Smooth muscle cell of bladder (primary cell): ENCODE measurements at places on chromosomes 6 and 20. TPM values are rescaled to one million over a fixed set of nuclear protein-coding genes. Genes with fewer than 3 reads are reported as not detected.

TRIM10 gene
- not detected in 2 replicates for total RNA-seq

ACOT8 gene
- total RNA-seq, result 46.2 and 46.5 TPM in 2 replicates

NHSL1 gene
- total RNA-seq, result 6.8 and 9.5 TPM in 2 replicates

KCNK5 gene
- total RNA-seq, result not detected in 2 replicates

SMLR1 gene
- not detected in 2 replicates for total RNA-seq

TMEM200A gene
- 35.3 and 86.4 TPM in 2 replicates for total RNA-seq

SH3BGRL2 gene
- 2.0 and 2.2 TPM in 2 replicates for total RNA-seq

ACTL10 gene
- total RNA-seq, result 1.3 and 1.9 TPM in 2 replicates

LTV1 gene
- 17.2 and 21.1 TPM in 2 replicates for total RNA-seq

TNNC2 gene
- total RNA-seq, result 1.00 and 1.1 TPM in 2 replicates

ID4 gene
- total RNA-seq, result 8.0 and 10.2 TPM in 2 replicates

MANEA gene
- total RNA-seq, result 9.2 and 10.2 TPM in 2 replicates

SHLD1 gene
- total RNA-seq, result 1.9 and 3.1 TPM in 2 replicates

CLPSL1 gene
- not detected in 2 replicates for total RNA-seq

LINC00237 gene
- total RNA-seq, result not detected in 2 replicates

MARCKS gene
- total RNA-seq, result 74.1 and 114 TPM in 2 replicates

TPBG gene
- total RNA-seq, result 29.3 and 53.2 TPM in 2 replicates

KIF25 gene
- total RNA-seq, result not detected in 2 replicates

SFTA2 gene
- total RNA-seq, result not detected in 2 replicates

PAX1 gene
- not detected in 2 replicates for total RNA-seq

OPRL1 gene
- total RNA-seq, result 1.6 and 1.9 TPM in 2 replicates

CST2 gene
- total RNA-seq, result 0.55 and 0.71 TPM in 2 replicates

SIRPD gene
- not detected in 2 replicates for total RNA-seq

SRSF12 gene
- total RNA-seq, result 0.09 and 0.28 TPM in 2 replicates

COL21A1 gene
- 2.0 and 6.7 TPM in 2 replicates for total RNA-seq

SCRT2 gene
- not detected in 2 replicates for total RNA-seq

HLA-DRB5 gene
- total RNA-seq, result not detected in 2 replicates

ZSCAN23 gene
- 4.4 and 6.0 TPM in 2 replicates for total RNA-seq

RTEL1 gene
- 6.1 and 9.2 TPM in 2 replicates for total RNA-seq

ABHD16B gene
- total RNA-seq, result not detected in 2 replicates

SCUBE3 gene
- total RNA-seq, result 1.7 and 1.8 TPM in 2 replicates

BMP6 gene
- 29.0 and 70.7 TPM in 2 replicates for total RNA-seq

LAMA5 gene
- total RNA-seq, result 18.0 and 24.0 TPM in 2 replicates

NUDT3 gene
- 15.7 and 16.4 TPM in 2 replicates for total RNA-seq

PGC gene
- not detected in 2 replicates for total RNA-seq

DEF6 gene
- 0.83 and 1.3 TPM in 2 replicates for total RNA-seq

RIMS4 gene
- under 0.01 TPM in 1 of 2 replicates, not detected in the other for total RNA-seq

CLVS2 gene
- under 0.01 TPM in 2 replicates for total RNA-seq

NKAPL gene
- total RNA-seq, result 1.8 and 2.0 TPM in 2 replicates

GATA5 gene
- not detected in 2 replicates for total RNA-seq

SSTR4 gene
- total RNA-seq, result not detected in 2 replicates

DEFB112 gene
- not detected in 2 replicates for total RNA-seq

RPP40 gene
- 9.2 and 11.8 TPM in 2 replicates for total RNA-seq

ZBTB46 gene
- total RNA-seq, result 4.6 and 9.7 TPM in 2 replicates

KHDC1 gene
- 2.6 and 4.4 TPM in 2 replicates for total RNA-seq

WFDC5 gene
- total RNA-seq, result not detected in 2 replicates

KCNK16 gene
- not detected in 2 replicates for total RNA-seq

COMMD7 gene
- total RNA-seq, result 17.2 and 22.9 TPM in 2 replicates

KHDC1L gene
- not detected in 2 replicates for total RNA-seq

BACH2 gene
- total RNA-seq, result 0.09 and 0.14 TPM in 2 replicates
